ENCODE measurements at places on chromosomes 5 and 9. TPM values are rescaled to one million over a fixed set of nuclear protein-coding genes. Genes with fewer than 3 reads are reported as not detected.

The NTNG2 gene
- 1.9 TPM for total RNA-seq

DNA sequence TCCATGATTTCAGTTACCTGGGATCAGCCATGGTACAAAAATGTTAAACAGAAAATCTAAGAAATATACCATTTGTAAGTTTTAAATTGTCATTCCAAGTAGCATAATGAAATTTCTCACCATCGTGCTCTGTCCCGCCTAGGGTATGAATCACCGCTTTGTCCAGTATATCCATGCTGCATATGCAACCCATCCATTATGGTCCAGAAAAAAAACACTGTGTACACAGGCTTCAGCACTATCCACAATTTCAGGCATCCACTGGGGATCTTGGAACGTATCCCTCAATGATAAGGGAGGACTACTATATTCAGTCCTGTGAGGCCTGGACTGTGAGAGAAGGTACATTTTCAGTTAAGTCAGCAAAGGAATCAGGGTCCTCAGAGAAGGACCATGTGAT is 37.6 kb upstream of the HNRNPA0 start:
- DNase-seq: no peak

DNA sequence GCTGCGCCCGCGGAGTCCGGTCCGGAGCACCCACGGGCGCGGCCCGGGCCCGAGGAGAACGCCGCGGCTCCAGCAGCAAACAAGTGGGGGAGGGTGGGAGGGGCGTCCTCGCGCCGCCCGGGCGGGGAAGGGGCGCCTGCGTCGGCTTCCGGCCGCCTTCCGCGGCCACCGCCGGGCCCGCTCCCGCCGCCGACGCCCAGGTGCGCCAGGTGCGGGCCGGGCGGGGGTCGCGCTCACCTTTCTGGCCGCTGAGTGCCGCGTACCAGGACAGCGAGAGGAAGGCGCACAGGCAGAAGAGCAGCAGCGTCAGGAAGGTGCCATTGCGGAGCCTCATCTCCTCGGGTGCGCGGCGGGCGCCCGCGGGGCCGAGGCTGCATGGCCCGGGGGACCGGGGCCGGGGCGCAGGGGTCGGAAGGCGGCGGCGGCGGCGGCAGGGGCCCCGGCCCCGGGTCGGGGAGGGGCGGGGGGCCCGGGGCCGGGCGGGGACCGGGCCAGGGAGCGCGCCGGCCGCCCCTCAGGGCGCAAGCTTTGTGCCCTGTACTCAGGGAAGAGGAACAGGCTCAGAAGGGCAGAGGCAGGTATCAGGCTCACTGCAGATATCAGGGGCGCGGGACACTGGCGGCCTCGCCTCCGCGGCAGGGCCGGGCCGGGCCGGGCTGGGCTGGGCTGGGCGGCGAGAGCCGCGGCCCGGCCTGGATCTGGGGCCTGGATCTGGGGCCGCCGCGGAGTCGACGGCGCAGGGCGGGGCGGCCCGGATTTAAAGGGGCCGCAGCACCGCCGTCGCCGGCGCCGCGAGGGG is at the start of gene MGAT4B:
TSS of gene MGAT4B (minus strand) at position 617 of the 799 bp plus-strand sequence. CDS start at position 334, 283 bp downstream.
- peak; percentile 76 for DNase-seq

GRCh38 chr5:82952326-82952725 is 124.9 kb downstream of the TMEM167A start:
- no peak for DNase-seq

DNA sequence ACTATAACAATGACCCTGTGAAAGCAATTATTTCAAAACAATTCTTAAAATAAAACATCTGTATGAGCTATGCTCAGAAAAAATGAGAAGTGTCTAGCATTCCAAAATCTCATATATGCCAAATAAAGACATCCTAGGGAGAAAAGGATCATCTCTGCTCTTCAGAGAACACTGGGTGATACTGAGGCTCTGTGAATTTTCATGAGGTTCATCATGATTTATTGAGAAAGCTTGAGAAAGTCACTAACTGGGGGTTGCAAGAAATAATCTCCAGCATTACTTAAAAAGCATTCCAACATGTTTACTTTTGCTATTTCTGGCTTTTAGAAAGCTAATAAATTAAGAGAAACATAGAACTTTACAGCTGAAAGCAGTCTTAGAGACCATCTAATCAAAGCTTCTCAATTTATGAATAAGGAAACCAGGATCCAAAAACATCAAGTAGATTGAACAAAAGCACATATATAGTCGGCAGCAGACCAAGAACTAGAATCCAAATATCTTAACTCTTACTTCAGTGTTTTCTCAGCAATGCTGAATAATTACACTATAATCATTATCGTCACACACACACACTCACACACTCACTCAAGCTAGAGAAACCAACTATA is 372.8 kb downstream of the NR2F1-AS1 start:
- DNase-seq: peak; percentile 84

- DNase-seq: peak; percentile 95
Observed at GRCh38 chr9:70602321-70603019, 188.0 kb upstream of the KLF9 start.

- DNase-seq: no peak
Observed at GRCh38 chr9:132984202-132985070, 5.9 kb downstream of the GFI1B start.

DNA sequence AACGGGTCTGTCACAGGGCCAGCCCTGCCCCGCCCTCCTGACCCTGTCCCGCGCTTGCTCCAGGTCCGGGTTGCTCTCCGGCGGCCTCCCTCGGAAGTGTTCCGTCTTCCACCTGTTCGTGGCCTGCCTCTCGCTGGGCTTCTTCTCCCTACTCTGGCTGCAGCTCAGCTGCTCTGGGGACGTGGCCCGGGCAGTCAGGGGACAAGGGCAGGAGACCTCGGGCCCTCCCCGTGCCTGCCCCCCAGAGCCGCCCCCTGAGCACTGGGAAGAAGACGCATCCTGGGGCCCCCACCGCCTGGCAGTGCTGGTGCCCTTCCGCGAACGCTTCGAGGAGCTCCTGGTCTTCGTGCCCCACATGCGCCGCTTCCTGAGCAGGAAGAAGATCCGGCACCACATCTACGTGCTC is 4.2 kb downstream of the B4GALT7 start:
- DNase-seq: no peak

The SPEF2 gene
- 4.3 TPM for total RNA-seq

- DNase-seq: no peak
Observed at GRCh38 chr5:174453690-174454089, 270.7 kb upstream of the MSX2 start.

GRCh38 chr5:54013556-54014194 is 296.7 kb downstream of the ARL15 start:
- peak; percentile 64 for DNase-seq

DNA sequence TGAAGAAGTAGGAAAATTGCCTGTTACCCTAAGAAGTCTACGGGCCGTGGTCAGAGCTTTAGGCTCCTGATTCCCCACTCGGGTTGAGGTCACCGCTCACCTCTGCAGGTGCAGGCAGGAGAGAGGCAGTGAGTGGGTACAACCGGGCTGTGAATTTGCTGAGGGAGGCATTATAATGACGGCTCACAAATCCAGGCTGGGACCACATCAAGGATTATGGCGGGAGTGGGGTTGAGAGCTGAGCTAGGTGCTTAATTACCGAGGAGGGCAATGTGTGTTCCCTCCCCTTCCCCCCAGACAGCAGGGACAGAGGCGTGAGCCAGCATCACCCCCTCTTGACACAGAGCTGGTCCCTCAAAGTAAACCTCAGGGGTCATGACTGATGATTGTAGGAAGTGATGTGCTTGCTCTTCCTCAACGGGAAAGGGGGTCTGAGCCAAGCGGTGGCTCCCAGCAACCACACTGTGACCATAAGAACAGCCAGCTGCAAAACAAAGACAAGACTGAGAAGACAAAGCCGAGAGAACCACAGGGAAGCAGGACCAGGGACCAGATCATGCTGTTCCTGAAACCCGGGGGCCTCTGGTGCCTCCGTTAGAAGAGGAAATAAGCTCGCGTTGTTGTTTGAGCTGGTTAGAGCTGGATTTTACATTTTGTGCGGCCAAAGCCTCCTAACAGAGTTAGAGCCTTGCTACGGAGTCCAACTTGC is 77.7 kb downstream of the OLFM1 start:
- DNase-seq: no peak

The KIF12 gene
- not detected for total RNA-seq

- no peak for DNase-seq
Observed at GRCh38 chr9:91258451-91258850, 103.3 kb downstream of the AUH start.

The MRPL36 gene
- 55.1 TPM for total RNA-seq

The HCN1 gene
- under 0.01 TPM for total RNA-seq

- DNase-seq: no peak
Observed at GRCh38 chr5:68406767-68407241, 191.2 kb downstream of the PIK3R1 start.

- DNase-seq: no peak
Observed at GRCh38 chr9:120983259-120983837, 56.8 kb upstream of the TRAF1 start.

The ORM2 gene
- not detected for total RNA-seq

The CCL21 gene
- total RNA-seq: not detected

GRCh38 chr9:109040571-109040970 is 27.3 kb upstream of the CTNNAL1 start:
- DNase-seq: no peak

The STKLD1 gene
- total RNA-seq: 0.32 TPM

The AGGF1 gene
- 19.0 TPM for total RNA-seq

DNA sequence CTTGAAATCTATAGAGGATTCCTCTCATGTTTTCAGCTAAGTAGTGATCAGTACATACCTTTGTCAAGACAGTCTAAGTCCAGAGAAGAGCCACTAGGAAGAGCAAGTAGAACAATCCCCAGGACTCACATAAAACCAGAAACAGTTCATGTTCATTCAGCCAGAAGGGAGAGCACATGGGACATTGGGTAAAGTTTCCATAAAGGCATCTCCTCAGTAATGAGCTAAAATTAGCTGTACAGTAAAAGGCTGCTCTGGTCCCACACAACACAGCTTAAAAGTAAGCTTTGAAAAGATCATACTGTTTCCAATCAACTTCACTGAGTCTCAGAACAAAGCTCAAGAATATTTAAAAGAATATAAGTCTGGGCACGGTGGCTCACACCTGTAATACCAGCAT is 32.4 kb downstream of the HOMER1 start:
- DNase-seq: no peak

- no peak for DNase-seq
Observed at GRCh38 chr9:27765266-27766072, 192.2 kb upstream of the C9orf72 start.

DNA sequence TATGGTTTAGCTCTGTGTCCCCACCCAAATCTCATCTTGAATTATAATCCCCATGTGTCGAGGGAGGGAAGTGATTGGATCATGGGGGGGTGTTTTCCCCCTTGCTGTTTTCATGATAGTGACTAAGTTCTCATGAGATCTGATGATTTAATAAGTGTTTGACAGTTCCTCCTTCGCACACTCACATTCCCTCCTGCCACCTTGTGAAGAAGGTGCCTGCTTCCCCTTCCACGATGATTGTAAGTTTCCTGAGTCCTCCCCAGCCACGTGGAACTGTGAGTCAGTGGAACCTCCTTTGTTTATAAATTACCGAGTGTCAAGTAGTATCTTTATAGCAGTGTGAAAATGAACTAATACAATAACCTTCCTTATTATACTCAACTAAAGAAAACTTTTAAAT is 24.3 kb upstream of the TEX10 start:
- peak; percentile 17 for DNase-seq

The BAAT gene
- total RNA-seq: under 0.01 TPM

DNA sequence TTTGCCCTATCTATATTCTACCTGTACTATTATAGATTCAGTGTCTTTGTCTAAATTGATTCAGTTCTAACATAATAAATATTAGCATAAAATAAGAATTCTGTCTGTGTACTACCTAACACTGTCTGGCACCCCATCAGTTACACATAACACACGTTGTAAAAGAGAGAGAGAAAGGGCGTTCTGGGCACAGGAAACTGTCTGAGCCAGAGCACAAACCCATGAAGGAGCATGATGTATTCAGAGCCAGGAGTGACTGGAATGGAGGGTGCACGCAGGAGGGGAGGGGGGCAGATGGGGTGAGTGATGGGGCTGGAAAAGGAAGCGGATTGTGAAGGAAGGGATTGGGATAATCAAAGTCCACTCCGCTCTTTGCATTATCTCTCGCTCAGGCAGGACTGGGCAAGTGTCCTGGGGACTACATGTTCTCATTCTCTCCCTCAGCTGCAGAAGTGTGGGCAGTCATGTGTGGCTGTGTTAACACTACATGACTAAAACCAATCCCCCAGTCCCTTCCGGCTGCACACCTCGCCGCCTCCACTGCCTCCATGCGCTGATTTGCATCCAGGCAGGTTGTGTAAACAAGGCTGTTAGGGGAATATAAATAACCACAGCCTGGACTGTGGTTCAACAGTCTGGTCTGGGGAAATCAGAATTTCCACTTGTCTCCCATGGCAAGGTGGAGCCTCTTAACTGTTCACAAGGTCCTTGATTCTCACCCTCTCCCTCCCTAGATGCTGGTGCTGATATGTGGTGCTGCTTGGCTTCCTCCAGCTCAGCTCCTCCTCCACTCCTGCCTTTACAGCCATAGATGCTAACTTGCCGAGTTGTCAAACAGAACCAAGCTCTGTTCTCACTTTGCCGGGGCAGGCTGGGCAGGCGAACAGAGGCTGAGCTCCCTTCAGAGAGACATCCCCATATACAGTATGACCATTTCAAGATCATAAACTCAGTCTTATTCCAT is 367.5 kb upstream of the BRINP1 start:
- DNase-seq: no peak

All from fibroblast of villous mesenchyme (primary cell).